ENCODE measurements at places on chromosomes 3 and 15.

GRCh38 chr3:5314897-5315296 is 127.4 kb downstream of the EDEM1 start:
- DNase-seq, result no peak

- no peak for DNase-seq
Measured at GRCh38 chr3:43077261-43077660, 28.6 kb downstream of the POMGNT2 start.

DNA sequence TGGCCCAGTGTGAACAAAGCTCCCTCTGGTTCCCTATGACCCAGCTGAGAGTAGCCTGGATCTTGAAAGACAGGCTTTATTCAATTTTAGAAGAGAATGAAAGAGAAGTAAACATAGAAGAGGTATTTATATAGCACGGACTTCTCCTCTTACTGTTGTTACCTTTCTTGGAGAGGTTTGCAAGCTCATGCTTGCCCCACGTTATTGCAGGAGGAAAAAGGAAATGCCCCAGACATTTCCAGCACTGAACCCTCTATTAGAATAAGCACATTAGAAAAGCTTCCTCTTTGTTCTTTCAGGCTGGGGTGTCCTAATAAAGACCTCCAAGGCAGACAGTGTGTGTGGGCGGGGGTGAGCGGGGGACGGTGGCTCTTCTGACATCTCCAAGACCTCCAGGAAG is 98.7 kb upstream of the AGBL1 start:
- DNase-seq, result no peak

GRCh38 chr3:149765762-149766334 is 13.6 kb upstream of the COMMD2 start:
- DNase-seq, result peak; percentile 26

DNA sequence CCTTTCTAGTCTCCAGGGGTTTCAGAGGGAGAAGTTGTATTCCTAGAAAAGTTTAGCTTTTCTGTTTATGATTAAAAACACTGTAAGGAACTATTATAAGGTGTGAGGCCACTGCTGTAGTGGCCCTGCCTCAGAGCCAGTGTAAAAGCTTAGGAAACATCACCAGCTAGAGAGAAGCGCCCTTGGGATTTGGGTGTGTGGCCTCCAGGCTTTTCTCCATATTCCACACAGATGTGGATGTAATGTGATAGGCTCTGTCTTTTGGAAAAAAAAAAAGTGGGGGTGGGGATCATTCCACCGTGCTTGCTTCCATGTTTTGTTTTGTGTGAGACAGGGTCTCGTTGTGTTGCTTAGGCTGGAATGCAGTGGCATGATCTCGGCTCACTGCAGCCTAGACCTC is 13.9 kb downstream of the SEC61A1 start:
- no peak for DNase-seq

GRCh38 chr3:82633319-82633718 is 871.9 kb upstream of the GBE1 start:
- no peak for DNase-seq

DNA sequence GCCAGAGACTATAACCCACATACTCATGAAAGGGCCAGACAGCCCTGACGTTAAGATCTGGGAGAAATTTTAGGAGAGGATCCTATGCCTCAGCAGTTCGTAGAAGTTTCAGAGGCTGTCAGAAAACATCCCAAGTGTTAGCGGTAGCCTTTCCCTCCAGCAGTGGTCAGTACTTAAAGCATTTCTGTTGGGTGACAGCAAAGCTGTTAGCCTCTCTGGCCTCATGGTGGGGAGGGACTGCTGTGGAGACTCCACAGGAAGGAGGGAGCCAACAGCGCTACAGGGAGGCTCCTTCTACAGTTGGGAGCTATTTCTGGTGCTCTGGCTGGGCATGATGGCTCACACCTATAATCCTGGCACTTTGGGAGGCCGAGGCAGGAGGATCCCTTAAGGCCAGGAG is 27.4 kb downstream of the IDH2 start:
- DNase-seq, result no peak

DNA sequence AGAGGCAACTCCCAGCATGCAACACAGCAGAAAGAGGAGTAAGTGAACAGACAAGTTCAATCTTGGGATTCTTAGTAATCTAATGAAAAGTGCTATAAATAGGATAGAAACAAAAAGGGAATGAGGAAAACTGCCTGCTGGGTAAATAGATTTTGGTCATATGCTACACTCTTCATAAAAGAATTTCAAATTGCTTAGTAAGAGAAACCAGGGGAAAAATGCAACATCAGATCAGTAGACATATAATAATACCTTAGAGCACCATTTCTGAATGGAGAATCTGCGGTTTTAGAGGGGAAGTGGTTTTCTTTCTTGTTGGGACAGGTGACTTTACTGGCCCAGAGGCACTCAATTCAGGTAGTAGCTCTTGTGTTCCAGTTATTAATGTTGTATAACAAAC is 13.4 kb upstream of the TBC1D5 start:
- DNase-seq, result no peak

DNA sequence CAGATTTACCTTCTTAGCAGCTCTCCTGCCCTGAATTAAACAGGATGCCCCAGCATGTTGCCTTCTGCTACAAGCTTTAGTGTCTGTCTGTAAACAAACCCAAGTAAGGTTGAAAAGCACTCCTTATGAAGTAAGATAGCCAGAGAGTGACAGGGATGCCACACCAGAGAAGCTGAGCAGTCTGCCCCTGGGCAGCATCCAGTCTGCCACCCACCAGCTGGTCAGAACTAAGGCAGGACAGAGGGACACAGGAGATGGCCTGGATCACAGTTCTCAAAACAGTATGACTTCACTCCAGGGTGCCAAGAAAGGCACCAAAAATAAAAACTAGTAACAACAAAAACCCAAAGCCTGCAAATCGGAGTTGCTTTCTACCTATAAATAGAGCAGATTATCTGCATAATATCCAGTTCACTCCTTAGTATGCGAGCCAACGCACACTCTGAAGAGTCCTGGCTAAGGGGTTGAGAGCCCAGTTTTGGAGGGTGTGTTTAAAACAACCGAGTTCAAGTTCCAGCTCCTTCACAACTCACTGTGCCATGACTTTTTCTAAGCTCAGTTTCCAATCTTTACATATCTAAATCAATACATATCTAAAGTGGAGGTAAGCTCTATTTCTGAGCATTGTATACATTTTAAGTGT is 198.9 kb downstream of the KCNMB2 start:
- no peak for DNase-seq

GRCh38 chr3:89690646-89691045 is 583.2 kb downstream of the EPHA3 start:
- peak; percentile 48 for DNase-seq

GRCh38 chr3:123511726-123512125 is 62.8 kb upstream of the ADCY5 start:
- DNase-seq, result no peak

- no peak for DNase-seq
Measured at GRCh38 chr15:30036036-30036703, 46.6 kb upstream of the GOLGA8J start.

DNA sequence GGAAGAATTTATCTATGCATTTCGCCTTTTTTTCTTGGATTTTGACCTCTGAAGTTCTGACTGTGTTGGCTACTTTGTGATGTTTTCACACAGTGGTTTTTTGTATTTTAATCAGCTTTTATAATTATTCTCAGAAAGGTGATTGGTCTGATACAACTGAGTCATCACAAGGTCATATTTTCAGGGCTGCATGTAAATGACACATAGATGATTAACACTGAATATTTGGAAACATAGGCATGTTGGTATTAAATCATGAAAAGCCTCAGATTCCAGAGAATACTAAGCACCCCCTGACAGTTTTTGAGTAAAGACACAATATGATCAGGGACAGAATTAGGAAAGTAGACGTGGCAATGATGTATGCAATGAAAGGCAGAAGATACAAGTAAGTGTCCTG is 175.5 kb upstream of the SLCO3A1 start:
- no peak for DNase-seq

DNA sequence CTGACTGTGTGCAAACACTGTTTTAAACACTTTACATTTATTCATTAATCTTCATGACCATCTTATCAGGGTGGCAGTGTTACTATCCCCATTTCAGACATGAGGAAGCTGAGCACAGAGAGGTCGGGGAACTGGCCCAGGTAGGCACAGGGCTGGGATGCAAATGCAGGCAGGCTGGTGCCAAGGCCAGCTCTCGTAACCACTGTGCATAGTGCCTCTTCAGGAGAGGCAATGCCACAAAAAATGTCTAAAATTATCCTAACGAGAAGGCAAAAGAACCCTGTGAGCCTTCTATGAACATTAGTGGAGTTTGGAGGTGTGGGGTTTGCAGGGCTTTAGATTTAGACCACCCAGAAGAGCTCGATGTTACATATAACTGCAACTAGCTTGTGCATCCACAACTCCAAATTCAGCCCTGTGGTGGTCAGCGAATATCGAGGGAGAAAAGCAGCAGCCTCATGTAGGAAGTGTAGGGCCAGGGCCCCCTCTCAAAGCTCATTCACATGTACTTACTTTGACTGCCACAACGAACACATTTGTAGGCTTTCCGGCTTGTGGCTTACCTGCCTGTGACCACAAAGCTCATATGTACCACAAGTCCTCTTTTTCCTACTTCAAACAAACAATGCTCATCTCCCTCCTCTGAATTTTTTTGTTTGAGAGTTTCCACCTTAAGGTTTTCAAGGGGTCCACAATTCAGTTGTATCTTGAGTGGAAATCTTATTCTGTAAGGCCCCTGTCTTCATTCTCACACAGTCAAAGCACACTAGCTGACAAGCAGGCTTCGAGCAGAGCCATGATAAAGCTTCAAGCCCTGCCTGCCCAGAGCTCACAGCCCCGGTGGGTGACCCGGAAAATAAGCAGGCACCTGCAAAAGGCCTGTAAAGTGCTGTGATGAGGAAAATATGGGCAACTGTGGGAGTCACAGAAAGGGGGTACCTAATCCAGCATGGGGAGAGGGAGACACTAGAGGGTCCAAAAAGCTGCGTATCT is 722.9 kb upstream of the CFAP20DC start:
- no peak for DNase-seq

- no peak for DNase-seq
Measured at GRCh38 chr15:79027532-79028410, 62.8 kb downstream of the RASGRF1 start.

GRCh38 chr3:12918231-12918630 is 76.9 kb upstream of the RPL32 start:
- DNase-seq, result no peak

GRCh38 chr3:122475316-122475715 is 39.4 kb downstream of the KPNA1 start:
- no peak for DNase-seq

GRCh38 chr3:143329567-143330211 is 210.1 kb downstream of the CHST2 start:
- DNase-seq, result no peak

DNA sequence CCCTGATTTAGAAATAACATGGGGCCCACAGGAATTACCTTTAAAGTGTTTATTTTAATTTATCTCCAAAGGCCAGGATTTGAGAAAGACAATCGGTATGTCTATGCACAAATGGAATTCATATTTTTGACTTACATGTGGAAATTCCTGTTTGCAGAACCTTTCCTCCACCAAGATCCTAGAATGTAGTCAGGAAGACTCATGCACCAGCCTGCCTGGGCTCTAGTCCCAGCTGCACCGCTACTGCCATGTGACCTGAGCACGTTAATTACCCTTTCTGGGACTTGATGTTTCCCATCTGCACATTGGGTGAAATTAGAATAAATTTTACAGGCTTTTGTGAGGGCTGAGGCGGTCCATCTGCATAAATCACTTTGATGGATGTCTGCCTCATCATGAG is 194.2 kb downstream of the ATP10A start:
- no peak for DNase-seq

GRCh38 chr15:40344217-40344616 is 3.5 kb upstream of the CCDC9B start:
- no peak for DNase-seq

DNA sequence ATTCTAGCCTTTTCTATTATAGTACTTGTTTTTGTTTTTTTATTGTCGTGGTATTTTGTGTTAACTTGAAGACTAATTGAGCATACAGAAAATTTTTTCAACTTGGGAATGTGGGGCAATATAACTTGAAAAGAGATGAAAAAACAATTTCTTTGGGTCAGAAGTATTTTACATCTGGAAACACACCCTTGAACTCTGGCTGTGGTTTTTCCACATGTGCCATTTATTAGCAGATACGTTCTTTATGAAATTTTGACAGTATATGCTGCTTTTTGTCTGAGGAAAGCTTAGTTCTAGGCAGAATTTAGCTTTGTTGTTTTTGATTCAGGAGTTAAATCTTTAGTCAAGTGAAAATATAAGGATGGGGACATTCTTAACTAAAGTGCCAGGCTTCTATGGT is 44.7 kb downstream of the TCF12 start:
- DNase-seq, result peak; percentile 33

- DNase-seq, result no peak
Measured at GRCh38 chr3:16255726-16256125, 9.0 kb downstream of the DPH3 start.

GRCh38 chr3:170564664-170565063 is 21.2 kb downstream of the SLC7A14 start:
- DNase-seq, result no peak

DNA sequence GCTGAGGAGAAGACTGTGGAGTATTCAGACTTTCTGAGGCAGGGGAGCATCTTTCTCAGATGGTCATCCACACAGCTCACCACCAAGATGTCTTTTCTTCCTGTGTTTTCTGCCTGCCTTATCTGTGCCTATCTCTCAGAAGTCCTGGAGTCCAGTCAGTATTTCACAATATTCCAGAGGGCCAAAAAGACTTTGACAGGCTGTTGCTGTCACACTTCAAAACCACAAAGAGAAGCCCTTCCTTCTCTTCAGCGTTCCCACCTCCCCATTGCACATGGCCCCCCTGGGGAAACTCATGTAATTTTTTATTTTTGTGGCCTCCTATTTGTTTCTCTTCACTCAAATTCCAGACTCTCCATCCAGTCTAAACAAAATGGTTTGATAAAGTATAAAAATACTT is 585.2 kb downstream of the EPHA3 start:
- DNase-seq, result no peak

DNA sequence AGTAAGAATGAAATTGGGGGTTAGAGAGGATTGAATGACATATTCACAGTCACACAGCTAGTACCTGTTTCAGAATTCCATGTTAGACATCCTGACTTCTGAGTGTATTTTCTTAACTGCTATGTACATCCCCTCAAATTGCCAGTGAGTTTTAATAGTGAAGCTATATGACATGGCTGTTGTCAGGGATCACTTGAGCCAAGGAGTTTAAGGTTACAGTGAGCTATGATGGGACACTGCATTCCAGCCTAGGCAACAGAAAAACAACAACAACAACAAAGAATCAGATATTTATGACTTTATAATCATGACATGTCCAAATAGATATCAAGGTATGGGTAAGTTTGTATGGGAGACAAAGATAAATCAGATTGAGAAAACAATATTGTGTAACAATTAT is 16.6 kb downstream of the PARP15 start:
- no peak for DNase-seq

GRCh38 chr3:142568393-142569017 is 10.0 kb downstream of the ATR start:
- DNase-seq, result no peak

GRCh38 chr3:41477399-41478014 is 278.2 kb downstream of the CTNNB1 start:
- no peak for DNase-seq

GRCh38 chr3:169117264-169117663 is 546.2 kb downstream of the MECOM start:
- no peak for DNase-seq

Data from fibroblast of the conjunctiva (primary cell).